ENCODE measurements at places on chromosomes 11 and 22. TPM values are rescaled to one million over a fixed set of nuclear protein-coding genes. Genes with fewer than 3 reads are reported as not detected.

The PGA5 gene
- total RNA-seq = 0.69 TPM

DNA sequence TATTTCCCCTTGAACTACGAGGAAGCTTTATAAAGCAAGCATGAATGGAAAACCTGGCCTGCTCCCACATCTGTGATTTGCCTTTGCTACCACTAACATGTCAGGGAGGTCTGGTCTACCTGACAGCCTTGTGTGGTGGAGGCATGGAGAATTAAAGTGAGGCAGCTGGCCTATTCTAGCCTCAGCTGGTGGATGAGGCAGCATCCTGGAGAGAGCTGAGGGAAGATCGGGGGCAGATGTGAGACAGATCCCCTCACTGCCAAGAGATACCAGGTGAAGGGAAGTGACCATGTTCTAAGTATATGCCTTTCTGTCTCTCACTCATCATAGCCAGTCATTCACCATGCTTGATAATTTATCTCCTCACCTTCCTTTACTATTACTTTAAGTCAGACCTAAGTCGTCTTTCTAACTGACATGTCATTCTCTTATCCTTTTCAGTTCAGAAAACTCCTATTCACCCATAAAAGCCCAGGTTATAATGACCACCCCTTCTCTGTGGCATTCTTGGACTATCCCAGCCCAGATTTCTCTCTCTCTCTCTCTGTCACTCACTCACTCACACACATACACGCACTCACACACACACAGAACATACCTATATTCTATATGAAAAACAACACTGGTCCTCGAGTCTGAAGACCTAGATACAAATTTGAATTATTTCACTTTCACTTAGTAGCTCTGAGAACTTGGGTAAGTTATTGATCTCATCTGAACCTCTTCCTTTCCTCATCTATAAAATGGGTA lies 90.7 kb downstream of the CSNK2A3 start:
- DNase-seq = no peak

DNA sequence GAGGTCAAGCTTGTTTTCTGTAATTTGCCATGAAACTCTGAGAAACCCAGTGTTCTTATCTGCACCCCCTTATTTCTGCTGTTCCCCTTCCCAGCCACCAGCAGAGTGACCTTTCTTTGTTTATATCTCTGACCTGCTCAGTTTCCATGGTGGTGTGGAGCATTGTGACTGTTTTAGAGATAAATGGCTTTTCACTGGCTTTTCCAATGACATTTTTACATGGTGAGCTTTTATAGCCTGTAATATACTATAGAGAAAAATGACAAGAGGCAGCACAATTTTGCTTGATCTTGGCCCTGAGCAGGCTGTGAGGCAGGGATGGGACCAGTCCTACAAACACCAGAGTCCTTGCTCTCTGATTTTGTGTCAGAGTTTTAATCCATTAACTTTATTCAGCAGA lies 233.9 kb downstream of the FAT3 start:
- no peak for DNase-seq

- DNase-seq = no peak
These were observed 18.9 kb downstream of the CXCR5 start for GRCh38 chr11:118902336-118903203.

DNA sequence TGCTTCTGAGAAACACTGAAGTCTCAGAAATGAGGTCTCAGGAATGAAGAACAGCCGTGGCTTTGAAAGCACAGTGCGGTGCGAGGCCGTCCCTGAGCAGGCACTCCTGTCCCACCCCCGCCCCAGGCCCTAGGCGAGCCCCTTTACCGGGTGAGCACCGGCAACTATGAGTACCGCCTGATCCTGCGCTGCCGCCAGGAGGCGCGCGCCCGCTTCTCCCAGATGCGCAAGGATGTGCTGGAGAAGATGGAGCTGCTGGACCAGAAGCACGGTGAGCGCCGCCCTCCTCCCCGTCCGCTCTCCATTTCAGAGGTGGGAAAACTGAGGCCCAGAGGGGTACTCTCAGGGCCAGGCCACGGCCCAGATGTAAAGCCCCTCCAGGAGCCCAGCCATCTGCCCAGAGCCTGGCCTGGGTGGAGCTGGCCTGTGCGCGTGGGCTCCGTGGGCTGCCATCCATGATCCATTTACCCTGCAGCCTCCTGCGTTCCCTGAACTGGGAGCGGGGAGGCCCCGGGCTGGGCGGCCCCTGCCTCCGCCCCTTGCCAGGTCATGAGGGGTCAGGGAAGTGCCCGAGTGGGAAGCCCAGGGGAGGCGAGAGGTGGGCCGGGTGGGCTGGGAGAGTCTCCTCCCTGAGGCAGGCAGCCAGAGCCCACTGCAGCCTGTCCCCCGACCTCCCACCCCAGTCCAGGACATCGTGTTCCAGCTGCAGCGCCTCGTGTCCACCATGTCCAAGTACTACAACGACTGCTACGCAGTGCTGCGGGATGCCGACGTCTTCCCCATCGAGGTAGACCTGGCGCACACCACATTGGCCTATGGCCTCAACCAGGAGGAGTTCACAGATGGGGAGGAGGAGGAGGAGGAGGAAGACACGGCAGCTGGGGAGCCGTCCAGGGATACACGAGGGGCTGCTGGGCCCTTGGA lies 9.5 kb downstream of the SLC16A8 start:
- DNase-seq = no peak

The ZDHHC24 gene
- total RNA-seq = 5.0 TPM

GRCh38 chr11:43992834-43993637 lies 50.6 kb downstream of the C11orf96 start:
- no peak for DNase-seq

The PAK1 gene
- 46.6 TPM for total RNA-seq

GRCh38 chr11:119206511-119207414 lies 624 bp downstream of the CBL start:
- no peak for DNase-seq

GRCh38 chr11:77602381-77603088 lies 12.8 kb downstream of the AQP11 start:
- DNase-seq = no peak

- no peak for DNase-seq
These were observed 24.4 kb downstream of the METTL15 start for GRCh38 chr11:28132548-28132947.

- no peak for DNase-seq
These were observed 50.0 kb upstream of the CLTCL1 start for GRCh38 chr22:19341500-19341899.

- no peak for DNase-seq
These were observed 2.0 kb upstream of the LARGE1 start for GRCh38 chr22:33922349-33922681.

DNA sequence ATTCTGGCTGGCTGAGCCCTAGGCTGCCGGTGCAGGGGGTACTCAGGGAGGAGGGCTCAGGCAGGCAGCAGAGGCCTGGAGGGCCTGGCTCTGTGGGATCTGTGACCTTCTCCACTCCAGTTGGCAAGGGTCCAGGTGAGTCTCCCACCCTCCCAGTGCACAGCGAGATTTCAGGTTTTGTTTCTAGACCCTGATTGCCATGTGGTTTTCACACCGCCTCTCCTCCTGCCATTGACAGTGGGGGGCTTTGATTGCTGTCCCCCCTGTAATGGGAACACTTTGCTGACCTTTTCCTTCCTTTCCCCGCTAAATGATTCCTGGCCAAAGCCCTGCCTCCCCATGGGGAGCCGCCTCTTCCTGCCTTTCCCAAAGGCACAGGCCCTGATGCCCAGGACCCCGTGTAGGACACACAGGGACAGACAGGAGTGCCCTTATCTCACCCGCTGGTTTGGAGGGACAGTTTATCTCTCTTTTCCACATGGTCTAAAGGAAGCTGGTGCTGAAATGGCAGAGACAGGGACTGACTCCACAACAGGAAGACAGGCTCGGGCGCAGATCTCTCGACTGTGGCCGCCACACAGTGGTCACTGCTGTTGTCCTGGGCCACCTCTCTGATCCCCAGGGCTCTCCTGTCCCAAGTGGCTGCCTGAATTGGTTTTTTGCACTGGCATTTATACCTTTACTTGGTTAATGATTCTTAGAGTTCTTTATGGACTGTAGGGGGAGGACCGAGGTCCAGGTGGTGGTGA lies 43.4 kb downstream of the BCR start:
- DNase-seq = no peak

DNA sequence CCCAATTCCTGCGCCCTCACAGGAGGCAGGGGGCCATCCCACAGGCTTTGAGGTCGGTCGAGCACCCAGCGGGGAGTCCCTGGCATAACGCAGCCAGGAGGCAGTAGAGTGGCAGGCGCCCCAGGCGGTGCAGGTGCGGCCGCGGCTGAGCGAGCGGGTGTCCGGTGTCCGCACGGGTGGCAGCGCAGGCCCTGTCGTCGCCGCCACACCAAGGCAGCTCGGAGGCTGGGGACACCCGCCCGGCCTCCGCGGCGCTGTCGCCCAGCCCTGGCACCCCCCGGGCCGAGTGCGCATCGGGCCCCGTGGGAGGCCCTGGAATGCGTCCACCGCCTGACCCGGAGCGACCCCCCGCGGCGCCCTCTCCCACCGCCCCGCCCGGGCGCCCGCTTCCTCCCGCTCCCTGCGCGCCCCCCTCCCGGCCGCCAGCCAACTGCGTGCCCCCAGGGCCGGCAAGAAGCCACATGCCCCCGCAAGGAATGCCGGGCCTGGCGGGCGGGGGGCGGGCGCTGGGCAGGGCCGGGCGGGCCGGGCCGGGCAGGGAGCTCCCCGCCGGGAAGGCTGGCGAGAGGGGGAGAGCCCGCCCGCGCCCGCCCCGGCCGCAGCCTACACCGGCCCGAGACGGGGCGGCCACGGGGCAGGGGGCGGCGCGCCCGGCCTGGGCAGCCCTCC lies 33.9 kb downstream of the PRDM11 start:
- DNase-seq = no peak

DNA sequence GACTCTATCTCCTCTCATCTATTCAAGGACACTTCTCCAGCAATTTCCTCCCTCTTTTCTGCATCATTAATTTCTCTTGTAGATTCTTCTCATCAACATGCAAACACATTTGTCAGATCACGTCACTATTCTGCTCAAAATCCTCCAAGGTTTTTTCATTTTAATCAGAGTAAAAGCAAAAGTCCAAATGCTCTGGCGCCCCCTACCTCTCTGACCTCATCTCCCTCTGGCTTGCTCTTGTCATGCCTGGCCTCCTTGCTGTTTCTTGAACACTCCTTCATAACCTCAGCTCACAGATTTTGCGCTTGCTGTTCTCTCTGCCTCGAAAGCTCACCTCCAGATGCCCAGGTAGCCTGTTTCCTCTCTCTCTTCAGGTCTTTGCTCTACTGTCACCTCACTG lies 22.4 kb downstream of the RTCB start:
- DNase-seq = no peak

The NF2 gene
- 28.9 TPM for total RNA-seq

GRCh38 chr11:109641549-109641948 lies 219.6 kb downstream of the C11orf87 start:
- DNase-seq = peak; percentile 5

DNA sequence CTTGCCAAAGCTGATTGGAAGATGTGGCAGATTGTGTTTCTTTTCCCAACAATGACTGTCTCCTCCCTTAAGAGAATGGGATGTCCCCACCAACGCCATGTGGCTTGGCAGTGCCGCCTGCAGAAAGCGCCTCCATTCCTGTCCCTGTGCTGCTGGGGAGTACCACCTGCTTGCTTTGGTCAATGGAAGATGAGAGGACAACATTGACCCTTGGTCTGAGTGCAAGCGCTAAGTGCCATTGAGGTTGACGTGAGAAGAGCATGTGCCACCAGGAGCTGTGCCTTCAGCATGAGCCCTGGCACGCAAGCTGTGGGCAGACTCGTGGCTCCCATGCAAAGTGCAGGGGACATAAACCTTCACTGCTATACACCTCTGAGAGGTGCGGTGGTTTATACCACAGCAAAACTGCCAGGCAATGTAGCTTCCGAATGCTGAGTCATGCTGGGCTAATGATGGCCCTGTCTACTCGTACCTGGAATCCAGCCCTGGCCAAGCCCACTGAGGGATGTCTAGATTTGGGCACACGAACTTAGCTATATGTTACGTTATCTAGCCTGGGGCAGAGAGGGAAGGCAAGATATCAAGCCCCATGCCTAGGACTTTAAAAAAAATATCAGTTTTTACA lies 41.9 kb downstream of the MYEOV start:
- DNase-seq = no peak

The P2RY6 gene
- total RNA-seq = 0.90 TPM

The RASSF10 gene
- total RNA-seq = 1.0 TPM

The HMOX1 gene
- 9.7 TPM for total RNA-seq

The COMT gene
- total RNA-seq = 52.7 TPM

The CALCB gene
- total RNA-seq = 0.42 TPM
